Activated T-cell treated with anti-CD3 and anti-CD28 coated beads for 48 hours (primary cell): ENCODE measurements at places on chromosomes 3 and 15.

DNA sequence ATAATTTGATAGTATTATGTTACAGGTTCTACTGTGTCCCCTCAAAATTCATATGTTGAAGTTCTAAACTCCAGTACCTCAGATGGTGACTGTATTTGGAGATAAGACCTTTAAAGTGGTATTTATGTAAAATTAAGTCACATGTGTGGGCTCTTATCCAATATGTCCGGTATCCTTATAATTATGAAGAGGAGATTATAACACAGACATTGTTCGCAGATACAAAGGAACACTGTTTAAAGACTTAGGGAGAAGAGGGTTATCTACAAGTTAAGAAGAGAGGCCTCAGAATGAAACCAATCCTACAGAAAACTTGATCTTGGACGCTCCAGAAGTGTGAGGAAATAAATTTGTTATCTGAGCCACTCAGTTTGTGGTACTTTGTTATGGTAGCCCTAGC, 50.9 kb downstream of the DPH6 start:
- no peak for DNase-seq

GRCh38 chr3:133643611-133644010, 18.1 kb downstream of the TOPBP1 start:
- DNase-seq, result no peak

DNA sequence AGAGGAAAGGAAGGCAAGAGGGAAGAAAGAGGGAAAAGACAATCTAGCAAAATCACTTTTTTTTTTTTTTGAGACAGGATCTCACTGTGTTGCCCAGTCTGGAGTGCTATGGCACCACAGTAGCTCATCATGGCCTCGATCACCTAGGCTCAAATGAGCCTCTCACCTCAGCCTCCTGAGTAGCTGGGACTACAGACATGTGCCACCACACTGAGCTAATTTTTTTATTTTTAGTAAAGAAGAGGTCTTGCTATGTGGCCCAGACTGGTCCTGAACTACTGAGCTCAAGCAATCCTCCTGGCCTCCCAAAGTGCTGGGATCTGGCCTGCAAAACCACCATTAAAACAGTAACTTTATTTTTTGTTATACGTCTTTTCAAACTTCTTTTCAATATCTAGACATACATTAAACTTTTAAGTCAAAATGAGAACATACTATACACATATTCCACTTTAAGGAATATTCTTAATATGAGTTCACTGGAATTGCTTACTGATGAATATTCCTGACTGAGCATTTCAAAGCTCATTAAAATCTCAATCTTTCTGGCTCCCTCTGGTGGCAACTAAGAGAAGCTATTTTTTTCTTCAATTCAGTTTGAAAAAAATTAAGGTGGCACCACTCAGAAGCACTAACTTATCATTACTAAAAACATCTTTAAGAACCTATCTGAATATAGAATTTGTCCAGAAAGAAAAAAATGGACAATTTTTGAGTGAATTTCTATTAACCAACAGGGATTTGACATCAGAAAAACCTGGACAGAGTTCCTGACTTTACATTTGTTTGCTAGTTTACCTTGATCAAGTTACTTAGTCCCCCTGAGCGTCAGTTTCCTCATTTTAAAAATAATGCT, 40.9 kb downstream of the UACA start:
- DNase-seq, result no peak

- DNase-seq, result no peak
Observed at GRCh38 chr15:43511012-43511885, 6.2 kb upstream of the MAP1A start.

DNA sequence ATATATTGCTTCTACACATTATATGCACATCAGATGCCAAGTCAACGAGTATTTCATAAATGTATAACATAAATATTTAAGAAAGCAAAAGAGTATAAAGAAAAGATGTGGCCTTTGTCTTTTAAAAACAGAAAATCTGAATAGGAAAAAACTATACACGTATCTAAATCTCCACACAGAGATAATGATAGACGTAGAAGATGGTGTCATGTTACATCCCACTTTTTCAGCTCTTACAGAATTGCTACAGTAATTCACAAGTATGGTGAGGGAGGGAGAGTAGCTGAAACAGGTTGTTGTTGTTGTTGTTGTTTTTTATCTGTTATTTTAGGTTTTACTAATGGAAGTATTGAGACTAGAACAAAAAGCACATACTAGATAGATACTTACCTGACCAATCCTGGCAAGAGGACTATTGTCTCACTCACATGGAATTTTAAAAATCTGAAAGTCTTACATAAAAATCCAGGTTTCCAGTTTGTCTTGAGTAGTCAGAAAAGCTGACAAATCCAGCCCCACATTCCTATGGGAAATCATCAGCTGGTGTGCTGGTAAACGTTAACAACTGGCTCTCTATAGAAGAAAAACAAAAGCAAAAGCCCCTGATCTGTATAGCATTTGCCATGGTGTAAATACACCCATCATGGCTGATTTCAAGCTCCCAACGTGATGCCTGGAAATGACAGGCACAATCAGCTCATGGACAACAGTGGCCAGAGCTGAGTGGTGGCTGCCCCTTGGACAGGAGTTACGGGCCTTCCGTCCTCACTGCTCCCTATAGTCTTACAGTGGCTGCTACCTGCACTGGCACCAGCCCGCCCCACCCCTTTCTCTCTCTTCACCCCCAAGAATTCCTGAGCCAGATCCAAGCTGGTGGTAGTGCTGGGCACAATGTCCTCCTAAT, 47.4 kb upstream of the VGLL4 start:
- DNase-seq, result no peak

DNA sequence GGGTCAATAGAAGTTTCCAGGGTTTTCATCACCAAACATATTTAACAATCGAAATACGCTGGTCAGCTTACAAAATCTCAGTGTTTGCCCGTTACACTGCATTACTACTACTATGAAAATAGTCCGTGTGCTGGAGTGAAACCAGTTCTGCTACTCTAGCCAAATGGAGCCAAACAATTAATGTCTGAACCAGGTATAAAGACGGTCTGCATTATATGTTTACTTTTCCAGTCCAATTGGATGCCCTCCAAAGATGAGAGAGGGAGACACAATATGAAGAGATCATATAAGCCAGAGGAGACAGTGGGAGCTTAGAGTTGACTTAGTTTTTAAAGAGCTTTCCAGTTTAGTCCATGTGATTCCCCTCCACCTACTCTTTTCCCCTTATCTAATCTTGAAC, 6.3 kb upstream of the DUT start:
- DNase-seq, result no peak

- DNase-seq, result peak; percentile 81
Observed at GRCh38 chr3:157081626-157082210, 78.2 kb downstream of the CCNL1 start.

DNA sequence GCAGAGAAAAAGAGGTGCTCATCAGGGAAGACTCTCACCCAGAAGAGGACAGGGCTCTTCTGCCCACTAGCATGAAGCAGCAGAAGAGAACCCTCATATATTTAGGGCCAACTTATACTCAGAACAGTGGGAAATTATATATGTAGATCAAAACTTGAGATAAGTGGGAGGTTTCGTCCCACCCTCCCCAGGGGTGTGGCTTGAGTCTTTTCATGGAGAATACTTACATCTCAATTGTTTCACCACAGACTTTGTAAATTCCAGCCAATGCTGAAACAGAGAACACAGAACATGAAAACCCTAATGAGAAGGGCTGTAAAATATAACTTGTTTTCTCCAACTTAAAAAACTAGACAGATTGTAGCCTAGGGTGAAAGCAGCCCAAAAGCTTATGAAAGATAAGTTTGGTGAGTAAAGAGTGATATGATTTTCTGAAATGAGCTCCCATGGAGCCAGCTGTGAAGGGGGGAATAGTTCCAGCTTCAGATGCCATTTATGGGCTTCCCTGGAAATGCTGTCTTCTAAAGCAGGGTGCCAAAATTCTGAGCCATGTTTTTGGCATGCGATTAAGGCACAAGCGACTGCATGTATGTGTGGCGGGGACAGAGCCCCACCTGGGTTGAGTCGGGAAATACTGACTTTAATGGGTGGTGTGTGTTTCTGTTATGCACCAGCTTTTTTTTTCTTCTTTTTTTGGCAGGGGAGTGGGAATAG, 92.9 kb downstream of the WDR76 start:
- no peak for DNase-seq

DNA sequence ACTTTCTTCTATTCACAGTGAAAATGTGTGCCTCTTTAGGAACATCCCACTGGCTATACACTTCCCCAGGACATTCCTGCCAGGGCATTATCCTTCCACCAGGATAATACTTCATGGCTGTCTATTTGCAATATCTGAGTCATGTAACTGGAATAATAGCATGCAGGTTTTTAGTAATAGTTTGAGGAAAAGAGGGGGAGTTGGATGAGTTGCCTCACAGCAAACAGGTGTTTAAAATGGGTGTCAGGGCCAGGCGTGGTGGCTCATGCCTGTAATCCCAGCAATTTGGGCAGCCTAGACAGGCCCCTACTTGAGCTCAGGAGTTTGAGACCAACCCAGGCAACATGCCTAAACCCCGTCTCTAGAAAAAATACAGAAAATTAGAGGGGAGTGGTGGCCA, 585.9 kb downstream of the DIPK2A start:
- no peak for DNase-seq

DNA sequence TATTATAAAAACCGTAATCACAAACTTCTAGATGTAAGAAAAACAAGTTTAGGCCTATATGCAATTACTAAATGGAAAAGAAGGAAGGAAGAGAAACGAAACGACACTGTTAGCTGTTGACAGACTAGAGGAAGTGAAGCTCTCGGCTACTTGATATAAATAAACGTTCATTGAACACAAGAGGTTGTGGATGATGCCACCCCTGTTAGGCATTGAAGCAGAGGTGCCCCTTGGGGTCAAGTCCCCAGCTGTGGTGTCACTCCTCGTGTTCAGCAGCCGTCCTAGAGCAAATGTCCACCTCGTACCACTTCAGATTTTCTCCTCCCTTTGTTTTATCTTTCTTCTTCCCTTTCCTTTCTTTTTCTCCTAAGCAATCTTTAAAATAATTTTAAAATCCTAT, 146.5 kb upstream of the UBE2E1 start:
- no peak for DNase-seq

GRCh38 chr15:77251662-77252061, 168.2 kb downstream of the PEAK1 start:
- peak; percentile 15 for DNase-seq

DNA sequence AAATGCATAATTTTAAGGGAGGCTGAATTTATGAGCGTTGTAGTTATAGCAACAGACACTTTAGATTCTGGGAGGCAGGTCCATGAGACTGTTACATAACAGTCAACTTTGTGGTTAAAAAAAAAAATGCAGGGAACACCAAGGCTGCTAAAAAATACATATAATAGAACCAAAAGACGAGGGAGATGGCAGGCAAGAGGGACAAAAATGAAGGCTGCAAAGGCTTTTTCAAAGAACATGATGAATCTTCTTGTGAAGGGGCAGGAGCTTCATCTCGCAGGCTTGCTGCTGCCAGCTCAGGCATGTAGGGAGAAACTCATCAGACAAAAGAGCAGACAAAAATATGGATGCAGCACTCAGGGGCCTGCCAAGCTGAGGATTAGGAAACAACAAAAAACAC, 243.9 kb downstream of the SHQ1 start:
- no peak for DNase-seq

- no peak for DNase-seq
Observed at GRCh38 chr3:58051196-58051595, 43.0 kb downstream of the FLNB start.

- DNase-seq, result no peak
Observed at GRCh38 chr3:187210545-187211327, 13.4 kb downstream of the RTP1 start.

GRCh38 chr3:51715977-51716294, 9.1 kb downstream of the GRM2 start:
- no peak for DNase-seq

GRCh38 chr15:43100971-43101370, 4.9 kb downstream of the UBR1 start:
- no peak for DNase-seq

DNA sequence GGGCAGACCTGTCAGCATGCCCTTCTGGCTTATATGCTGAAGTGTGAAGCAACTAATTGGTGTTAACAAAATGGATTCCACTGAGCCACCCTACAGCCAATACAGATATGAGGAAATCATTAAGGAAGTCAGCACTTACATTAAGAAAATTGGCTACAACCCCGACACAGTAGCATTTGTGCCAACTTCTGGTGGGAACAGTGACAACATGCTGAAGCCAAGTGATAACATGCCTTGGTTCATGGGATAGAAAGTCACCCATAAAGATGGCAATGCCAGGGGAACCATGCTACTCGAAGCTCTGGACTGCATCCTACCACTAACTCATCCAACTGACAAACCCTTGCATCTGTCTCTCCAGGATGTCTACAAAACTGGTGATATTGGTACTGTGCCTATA, 9.4 kb downstream of the PIK3CB start:
- DNase-seq, result no peak

DNA sequence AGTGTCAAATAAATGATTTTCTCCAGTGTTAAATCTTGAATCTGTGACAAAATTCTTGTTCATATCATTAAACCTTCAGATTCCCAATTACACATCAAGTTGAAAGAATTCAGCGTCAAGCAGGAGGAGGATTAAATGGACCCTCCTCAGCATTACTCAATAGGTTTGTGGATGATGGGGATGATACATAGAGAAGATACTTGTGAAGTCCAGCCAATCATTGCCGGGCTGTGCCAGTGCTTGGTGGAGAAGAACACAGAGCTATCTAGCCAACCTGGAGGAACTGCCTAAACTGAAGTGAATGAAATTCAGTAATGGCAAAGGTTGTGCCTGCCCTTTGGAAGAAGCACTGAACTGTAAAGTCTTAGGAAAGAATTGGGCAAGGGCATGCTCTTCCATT, 47.0 kb upstream of the PRICKLE2 start:
- no peak for DNase-seq

- no peak for DNase-seq
Observed at GRCh38 chr3:180188512-180189309, 152.0 kb upstream of the PEX5L start.

- no peak for DNase-seq
Observed at GRCh38 chr15:56168394-56168793, 75.3 kb downstream of the RFX7 start.
